ENCODE measurements at places on chromosomes 13 and 19.
A peak's percentile ranks its signal among the peaks of the same experiment; 100 is the strongest.

DNA sequence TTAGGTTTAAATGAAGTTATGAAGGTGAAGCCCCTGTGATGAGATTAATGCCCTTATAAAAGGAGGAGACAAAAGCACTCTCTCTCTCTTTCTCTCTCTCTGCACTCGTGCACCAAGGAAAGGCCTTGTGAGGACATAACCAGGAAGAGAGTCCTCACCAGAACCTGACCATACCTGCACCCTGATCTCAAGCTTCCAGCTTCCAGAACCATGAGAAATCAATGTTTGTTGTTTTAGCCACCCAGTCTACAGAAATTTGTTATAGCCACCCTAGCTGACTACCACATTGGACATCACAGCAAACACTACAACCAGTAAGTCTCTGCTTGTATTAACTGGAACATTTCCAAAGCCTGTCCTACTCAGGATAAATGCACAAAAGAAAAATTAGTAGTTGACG lies 34.7 kb upstream of the WDFY2 start:
- no peak for DNase-seq

GRCh38 chr13:106710266-106710665 lies 142.3 kb upstream of the ARGLU1 start:
- DNase-seq: no peak

- DNase-seq: no peak
Observed at GRCh38 chr13:108402850-108403249, 133.3 kb downstream of the TNFSF13B start.

DNA sequence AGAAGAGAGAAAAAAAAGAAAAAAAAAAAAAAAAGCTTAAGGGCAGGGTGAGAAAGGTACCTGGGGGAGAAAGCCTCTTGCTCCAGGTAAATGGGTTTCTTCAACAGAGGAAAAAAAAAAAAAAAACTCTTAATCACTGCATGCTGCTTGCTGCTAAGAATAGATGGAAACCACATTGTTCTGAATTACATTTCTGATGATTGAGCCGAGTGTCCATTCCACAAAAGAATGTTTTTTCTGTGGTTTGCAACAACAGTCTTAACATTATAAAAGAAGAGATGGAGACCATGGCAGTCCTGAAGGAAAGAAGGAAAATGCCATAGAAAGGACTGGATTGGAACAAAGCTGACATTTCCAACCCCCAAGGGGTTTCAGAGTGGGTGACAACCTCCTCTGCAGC lies 1312.7 kb downstream of the SLITRK1 start:
- no peak for DNase-seq

DNA sequence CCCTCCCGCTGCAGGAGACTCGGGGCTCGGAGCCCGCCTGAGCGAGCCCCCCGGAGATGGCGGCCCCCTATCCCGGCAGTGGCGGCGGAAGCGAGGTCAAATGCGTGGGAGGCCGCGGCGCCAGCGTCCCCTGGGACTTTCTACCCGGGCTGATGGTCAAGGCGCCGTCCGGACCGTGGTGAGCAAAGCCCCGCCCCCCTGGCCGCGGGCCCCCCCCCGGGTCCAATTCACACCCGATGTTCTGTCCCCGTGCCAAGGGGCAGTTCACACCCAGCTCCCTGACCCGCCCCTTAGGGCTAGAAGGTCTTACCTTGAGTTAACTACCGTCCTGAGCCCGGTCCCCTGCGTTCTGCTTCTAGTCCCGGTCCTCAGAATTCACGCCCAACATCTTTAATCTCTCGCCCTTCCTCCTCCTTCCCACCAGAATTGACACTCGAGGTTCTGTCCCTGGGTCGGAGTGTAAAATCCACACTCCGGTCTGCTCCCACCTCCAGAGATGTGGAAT lies 1.4 kb downstream of the NPAS1 start:
- no peak for DNase-seq

DNA sequence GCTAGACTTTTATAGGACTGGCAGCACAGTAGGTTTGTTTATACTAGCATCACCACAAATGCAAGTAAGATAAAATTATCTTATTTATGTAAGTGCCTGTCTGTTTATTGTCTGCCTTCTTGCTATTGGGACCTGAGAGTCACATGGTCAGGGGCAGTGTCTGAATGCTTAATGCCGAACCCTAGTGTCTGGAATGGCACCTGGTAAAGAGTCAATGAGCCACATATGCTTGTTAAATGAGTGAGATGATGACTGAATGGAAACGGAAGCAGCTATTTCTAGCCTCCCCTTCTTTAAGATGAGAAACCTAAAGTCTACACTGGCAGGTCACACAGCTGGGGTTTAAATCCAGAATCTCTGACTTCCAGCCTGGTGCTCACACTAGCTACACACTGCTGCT lies 92.2 kb downstream of the STOML3 start:
- no peak for DNase-seq

DNA sequence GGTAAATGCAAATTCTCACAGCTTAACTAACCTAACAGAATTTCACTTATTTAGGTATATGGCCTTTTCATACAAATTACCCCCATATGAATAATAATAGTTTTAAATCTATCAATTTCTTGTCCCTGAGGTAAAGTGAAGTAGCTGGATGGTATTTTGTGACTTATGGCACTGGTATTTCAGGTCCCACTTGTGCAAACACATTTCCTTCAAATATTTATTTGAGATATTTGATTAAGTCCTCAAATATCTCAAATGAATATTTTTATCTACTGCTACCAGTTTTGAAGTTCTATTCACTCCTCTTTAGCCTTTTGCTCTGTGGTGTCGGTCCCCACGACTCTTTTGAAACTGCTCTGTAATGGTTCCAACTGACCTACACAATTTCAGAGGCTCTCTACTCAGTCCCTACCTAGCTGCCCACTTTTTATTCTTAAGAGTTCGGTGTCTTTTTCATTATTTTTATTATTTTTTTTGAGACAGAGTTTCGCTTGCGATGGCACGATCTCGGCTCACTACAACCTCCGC lies 59.6 kb upstream of the ZDHHC20 start:
- no peak for DNase-seq

GRCh38 chr13:30510091-30510490 lies 44.4 kb upstream of the HMGB1 start:
- no peak for DNase-seq

DNA sequence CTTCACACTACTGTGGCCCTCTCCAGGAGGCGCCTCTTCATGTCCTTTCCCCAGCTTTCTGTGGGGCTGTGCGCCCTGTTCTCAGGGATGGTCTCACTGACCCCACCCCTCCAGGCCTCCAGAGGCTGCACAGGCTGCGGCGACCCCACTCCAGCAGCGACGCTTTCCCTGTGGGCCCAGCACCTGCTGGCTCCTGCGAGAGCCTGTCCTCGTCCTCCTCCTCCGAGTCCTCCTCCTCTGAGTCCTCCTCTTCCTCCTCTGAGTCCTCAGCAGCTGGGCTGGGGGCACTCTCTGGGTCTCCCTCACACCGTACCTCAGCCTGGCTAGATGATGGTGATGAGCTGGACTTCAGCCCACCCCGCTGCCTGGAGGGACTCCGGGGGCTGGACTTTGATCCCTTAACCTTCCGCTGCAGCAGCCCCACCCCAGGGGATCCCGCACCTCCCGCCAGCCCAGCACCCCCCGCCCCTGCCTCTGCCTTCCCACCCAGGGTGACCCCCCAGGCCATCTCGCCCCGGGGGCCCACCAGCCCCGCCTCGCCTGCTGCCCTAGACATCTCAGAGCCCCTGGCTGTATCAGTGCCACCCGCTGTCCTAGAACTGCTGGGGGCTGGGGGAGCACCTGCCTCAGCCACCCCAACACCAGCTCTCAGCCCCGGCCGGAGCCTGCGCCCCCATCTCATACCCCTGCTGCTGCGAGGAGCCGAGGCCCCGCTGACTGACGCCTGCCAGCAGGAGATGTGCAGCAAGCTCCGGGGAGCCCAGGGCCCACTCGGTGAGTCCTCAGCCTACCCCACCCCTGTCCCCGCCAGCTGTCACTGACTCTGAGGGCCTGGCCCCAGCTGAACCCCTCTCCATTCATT lies 11.2 kb downstream of the ARHGAP33 start:
- DNase-seq: no peak

- no peak for DNase-seq
Observed at GRCh38 chr13:105135852-105136615, 1399.4 kb downstream of the EFNB2 start.

DNA sequence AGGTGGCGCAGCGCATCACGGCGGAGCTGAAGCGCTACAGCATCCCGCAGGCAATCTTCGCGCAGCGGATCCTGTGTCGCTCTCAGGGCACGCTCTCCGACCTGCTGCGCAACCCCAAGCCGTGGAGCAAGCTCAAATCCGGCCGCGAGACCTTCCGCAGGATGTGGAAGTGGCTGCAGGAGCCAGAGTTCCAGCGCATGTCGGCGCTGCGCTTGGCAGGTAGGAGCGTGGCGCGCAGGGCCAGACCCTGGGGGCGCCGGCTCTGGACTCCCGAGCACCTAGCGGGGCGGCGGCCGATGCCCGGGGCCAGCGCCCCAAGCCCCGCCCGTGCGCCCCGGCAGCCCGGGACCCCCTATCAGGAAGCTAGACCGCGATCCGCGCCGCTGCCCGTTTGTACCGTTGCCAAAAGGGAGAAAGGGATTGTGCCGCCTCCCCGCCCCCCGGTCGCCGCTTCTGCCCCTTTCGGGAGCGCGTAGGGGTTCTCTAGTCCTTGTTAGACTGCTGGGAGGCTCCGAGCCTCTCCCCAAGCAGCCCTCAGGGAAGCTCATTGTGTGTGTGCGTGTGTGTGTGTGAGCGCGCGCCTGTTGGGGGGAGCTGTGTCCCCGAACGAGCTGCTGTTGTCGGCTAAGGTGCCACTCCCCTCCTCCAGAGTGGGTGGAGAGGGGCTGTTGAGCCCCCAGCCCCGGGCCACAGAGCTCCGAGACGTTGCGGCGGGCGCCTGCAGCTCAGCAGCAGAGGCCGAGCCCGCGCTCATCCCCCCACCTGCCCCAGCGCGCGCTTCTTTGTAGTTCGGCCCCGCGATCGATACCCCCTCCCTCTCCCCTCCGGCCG lies 1.5 kb downstream of the ONECUT3 start:
- no peak for DNase-seq

DNA sequence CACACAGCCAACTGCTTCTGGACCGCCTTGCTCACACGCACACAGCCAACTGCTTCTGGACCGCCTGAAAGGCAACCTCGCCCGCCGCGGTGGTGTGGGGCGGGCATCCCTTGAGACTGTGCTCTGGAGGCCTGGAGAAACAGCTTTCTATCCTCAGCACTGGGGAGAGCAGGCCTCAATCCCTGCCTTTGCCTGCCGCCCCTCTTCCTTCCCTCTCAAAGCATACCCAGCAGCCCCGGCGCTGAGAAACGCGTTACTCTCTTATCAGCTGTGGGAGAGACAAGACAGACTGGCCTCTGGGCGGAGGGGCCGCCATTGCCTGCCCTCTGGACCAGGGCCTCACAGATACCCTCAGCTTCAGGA lies 2.9 kb downstream of the LIPE start:
- no peak for DNase-seq

- DNase-seq: no peak
Observed at GRCh38 chr19:6250024-6250615, 29.7 kb downstream of the MLLT1 start.

GRCh38 chr13:111640006-111640405 lies 319.6 kb downstream of the TEX29 start:
- no peak for DNase-seq

GRCh38 chr19:50688766-50689165 lies 30.8 kb downstream of the SHANK1 start:
- no peak for DNase-seq

DNA sequence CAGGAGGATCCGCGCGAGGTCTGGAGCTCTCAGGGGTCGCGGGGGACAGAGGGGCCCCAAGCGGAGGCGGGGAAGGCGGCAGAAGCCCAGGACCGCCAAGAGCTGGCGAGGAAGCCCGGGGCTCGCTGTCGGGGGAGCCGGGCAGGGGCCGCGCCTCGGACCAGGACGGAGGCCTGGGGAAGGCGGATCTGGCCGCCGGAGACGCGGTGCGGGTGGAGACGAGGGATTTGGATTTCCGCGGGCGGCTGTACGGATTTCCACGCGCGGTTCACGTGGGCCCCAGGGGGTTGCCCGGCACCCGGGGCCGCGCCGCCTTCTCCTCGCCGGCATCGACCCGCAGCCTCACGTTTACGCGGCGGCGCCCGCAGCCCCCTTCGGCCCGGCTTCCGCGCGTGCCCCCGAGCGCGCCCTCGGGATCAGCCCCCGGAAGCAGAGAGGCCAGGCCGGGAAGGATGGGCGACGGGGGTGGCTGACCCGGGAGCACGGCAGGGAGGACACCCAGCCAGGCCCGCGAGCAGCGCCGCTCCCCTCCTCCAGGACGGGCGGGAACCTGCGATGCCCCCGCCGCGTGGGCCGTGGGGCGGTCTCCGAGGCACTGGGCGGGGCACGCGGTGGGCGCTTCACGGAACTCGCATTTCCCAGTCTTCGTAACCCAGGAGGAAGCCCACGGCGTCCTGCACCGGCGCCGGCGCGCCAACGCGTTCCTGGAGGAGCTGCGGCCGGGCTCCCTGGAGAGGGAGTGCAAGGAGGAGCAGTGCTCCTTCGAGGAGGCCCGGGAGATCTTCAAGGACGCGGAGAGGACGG lies 4.7 kb downstream of the F7 start:
- DNase-seq: no peak

DNA sequence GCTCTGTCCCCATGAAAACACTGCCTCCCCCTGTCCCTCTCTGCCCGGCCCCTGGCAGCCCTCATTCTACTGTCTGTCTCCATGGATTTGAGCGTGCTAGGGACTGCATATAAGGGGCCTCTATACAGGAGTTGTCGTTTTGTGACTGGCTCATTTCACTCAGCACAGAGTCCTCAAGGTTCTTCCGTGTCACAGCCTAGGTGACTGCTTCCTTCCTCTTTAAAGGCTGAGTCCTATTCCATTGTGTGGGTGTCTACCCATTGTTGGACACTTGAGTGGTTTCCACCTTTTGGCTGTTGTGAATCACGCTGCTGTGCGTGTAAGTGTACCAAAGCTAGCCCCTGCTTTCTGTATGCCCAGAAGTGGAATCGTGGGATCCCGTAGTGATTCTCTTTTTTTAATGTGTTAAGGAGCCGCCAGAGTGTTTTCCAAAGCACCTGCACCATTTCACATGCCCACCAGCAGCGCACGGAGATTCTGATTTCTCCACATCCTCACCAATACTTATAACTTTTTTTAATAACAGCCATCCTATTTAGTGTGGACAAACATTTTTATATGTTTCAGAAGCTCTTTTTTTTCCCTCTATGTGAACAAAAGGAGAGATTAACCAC lies 116.7 kb downstream of the COL4A2 start:
- DNase-seq: no peak

DNA sequence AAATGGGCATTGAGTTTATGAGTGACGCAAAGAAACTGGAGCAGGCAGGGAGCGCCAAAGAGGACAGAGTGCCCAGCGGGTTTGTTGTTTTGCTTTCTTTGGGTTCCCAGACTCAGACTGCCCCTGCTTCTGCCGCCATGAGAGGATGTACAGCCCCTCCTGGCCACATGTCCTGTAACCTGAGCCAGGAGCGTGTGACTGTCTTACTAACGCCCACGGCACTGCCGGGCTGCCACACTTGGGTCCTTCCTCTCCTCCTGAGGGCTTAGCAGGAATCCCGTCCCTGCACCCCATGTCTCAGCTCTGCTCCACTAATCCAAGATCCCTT lies 80.5 kb downstream of the GPR12 start:
- no peak for DNase-seq

- DNase-seq: peak; percentile 11
Observed at GRCh38 chr13:69857183-69857821, 250.3 kb upstream of the ATXN8OS start.

GRCh38 chr19:35119578-35120155 lies 4.0 kb downstream of the FXYD3 start:
- no peak for DNase-seq

Measured in naive B cell (primary cell).